ENCODE measurements at places on chromosomes 3 and 15. TPM values are rescaled to one million over a fixed set of nuclear protein-coding genes. Genes with fewer than 3 reads are reported as not detected.

- DNase-seq, result no peak
- no peak overlapping the region for H3K27ac ChIP-seq
- no peaks in the 10 kb centered on the region for H3K36me3 ChIP-seq
- H3K27me3 ChIP-seq, result no peaks in the 10 kb centered on the region
Measured at GRCh38 chr3:162764808-162765071, 1268.1 kb downstream of the OTOL1 start.

DNA sequence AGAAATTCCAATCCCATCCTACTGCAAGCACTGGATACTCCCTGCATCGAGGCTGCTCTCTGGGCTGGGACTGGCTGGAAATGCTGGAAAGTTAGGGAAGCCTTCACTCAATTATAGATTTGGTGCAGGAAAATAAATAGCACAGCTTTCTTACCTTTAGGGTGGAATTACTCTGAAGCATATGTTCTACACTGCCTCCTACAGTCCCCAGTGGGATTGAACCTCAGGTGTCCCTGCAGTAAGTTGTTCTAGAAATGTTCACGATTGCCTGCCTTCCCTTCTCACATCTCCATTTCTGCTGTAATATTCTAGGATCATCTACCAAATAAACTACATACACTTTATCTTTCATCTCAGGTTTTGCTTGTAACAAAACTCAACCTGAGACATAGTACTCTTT, 536.7 kb upstream of the LMCD1 start:
- DNase-seq, result no peak
- H3K27ac ChIP-seq, result no peak overlapping the region
- H3K27me3 ChIP-seq, result no peaks in the 10 kb centered on the region
- no peaks in the 10 kb centered on the region for H3K4me1 ChIP-seq

DNA sequence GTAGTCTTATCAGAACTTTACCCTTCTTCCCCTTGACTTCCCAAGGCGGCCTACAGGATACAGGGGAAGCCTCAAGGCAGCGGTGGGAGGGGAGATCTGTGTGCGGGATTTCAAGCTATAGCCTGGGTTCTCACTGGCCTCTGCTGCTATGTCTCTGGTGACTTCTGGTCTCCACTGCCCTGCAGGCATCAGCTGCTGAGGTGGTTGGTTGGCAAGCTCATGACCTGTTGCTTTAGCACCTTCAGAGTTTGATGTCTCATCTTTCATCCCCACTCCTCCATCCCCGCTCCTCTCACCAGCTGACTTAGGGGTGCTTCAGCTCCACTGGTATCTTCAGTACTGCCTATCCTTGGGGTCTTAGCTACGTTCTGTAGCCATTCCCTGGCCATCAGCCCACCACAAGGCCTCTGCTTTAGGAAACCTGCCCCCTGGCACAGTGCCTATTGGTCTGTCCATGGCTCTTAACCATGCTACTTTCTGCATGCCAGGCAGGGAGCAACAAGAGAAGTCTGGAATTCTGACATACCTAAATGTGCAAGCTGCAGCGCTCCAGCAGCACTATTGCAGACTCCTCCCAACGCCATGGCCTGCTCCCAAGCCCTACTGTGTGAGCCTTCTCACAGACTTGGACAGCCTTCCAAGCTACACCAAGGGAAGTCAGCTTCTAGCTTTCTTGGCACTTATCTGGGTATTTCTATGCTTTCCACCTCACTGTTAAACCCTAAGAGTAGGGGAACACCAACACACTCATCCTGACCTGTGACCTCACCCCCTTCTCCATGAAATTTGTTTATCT, 1.8 kb upstream of the YEATS2 start:
- peaks cover 18% of the 10 kb centered on the region for H3K4me1 ChIP-seq
- no peak overlapping the region for H3K4me3 ChIP-seq
- no peaks in the 10 kb centered on the region for H3K27me3 ChIP-seq

DNA sequence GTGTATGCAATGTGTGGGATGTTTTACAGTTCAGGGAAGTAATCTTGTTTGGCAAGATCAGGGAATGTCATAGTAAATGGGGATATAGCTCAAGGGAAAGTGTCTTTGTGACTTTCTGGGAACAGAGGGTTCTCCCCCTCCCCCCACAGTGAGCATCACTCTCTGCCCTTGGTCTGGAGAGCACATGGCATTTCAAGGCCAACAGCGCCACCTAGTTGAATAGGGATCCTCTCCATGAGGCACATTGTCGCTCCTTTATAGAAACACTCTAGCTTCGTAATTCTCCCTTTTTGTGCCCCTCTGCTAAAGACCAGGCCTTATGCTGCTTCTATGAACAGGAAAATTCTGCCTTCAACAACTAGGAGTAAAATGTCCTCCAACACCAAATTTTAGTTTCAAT, 37.1 kb upstream of the ARNT2 start:
- H3K27me3 ChIP-seq, result no peaks in the 10 kb centered on the region
- H3K36me3 ChIP-seq, result no peaks in the 10 kb centered on the region
- no peak overlapping the region for H3K27ac ChIP-seq
- no peak for DNase-seq

- no peak overlapping the region for H3K4me3 ChIP-seq
- no peaks in the 10 kb centered on the region for H3K4me1 ChIP-seq
- no peaks in the 10 kb centered on the region for H3K27me3 ChIP-seq
- no peak overlapping the region for H3K27ac ChIP-seq
- no peak for DNase-seq
Measured at GRCh38 chr15:79442911-79443310, 10.8 kb downstream of the MINAR1 start.

- H3K36me3 ChIP-seq, result peaks cover 6% of the 10 kb centered on the region
- peaks cover 27% of the 10 kb centered on the region for H3K4me1 ChIP-seq
- no peaks in the 10 kb centered on the region for H3K27me3 ChIP-seq
Measured at GRCh38 chr3:133662278-133662651, 524 bp upstream of the TOPBP1 start.

- H3K36me3 ChIP-seq, result no peaks in the 10 kb centered on the region
- no peaks in the 10 kb centered on the region for H3K27me3 ChIP-seq
- no peak overlapping the region for H3K4me3 ChIP-seq
- H3K27ac ChIP-seq, result no peak overlapping the region
- H3K4me1 ChIP-seq, result no peaks in the 10 kb centered on the region
- DNase-seq, result no peak
Measured at GRCh38 chr3:15782429-15782828, 15.3 kb downstream of the ANKRD28 start.

GRCh38 chr15:57785959-57786358, 79.4 kb downstream of the POLR2M start:
- no peak for DNase-seq
- no peak overlapping the region for H3K27ac ChIP-seq
- H3K27me3 ChIP-seq, result no peaks in the 10 kb centered on the region
- H3K4me3 ChIP-seq, result no peak overlapping the region
- no peaks in the 10 kb centered on the region for H3K36me3 ChIP-seq

Gene RMDN3
- 43.3 TPM for total RNA-seq

DNA sequence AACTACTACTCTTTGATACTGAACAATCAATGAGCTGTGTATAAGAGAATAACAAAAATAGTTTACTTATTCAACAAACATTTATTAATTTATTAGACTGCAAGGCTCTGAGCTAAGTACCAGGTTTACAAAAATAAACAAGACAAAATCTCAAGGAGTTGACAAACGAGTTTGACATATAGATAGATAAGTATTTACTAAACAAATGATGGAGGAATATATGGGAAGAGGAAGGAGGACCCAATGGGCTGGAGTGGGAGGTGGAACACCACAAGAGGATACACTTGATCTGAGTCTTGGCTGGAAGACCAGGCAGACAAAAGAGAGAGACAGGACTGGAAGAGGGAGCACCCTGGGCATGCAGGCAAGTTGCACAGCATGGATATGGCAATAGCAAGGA, 47.5 kb upstream of the FSIP1 start:
- no peaks in the 10 kb centered on the region for H3K4me1 ChIP-seq
- no peak overlapping the region for H3K4me3 ChIP-seq
- H3K27me3 ChIP-seq, result peaks cover 5% of the 10 kb centered on the region
- no peaks in the 10 kb centered on the region for H3K36me3 ChIP-seq
- DNase-seq, result no peak

Gene SPINK8
- total RNA-seq, result not detected

- no peaks in the 10 kb centered on the region for H3K27me3 ChIP-seq
- no peaks in the 10 kb centered on the region for H3K4me1 ChIP-seq
- no peaks in the 10 kb centered on the region for H3K36me3 ChIP-seq
- H3K27ac ChIP-seq, result no peak overlapping the region
- DNase-seq, result no peak
Measured at GRCh38 chr15:62512904-62513303, 347.8 kb upstream of the C2CD4B start.

GRCh38 chr3:53802256-53802880, 43.9 kb downstream of the CHDH start:
- DNase-seq, result no peak
- H3K4me1 ChIP-seq, result no peaks in the 10 kb centered on the region
- H3K4me3 ChIP-seq, result no peak overlapping the region
- H3K27me3 ChIP-seq, result no peaks in the 10 kb centered on the region
- H3K36me3 ChIP-seq, result no peaks in the 10 kb centered on the region

DNA sequence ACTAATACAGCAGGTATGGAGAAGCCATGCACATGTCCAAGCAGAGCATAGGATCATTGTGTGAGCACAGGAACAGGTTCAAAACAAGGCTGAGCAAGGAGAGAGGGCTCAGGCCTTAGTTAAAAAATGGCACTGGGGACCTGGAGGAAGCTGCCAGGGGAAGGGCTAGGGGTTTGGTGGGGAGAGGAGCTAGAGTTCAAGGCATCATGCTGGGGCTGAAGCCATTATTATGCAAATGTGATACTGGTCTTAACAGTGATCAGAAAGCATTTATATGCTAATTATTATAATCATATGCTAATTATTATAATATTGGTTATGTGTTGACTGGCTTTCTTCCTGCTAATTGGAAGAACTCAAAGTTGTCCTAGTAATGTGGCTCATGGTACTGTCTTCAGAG, 546.0 kb upstream of the CFAP20DC start:
- H3K27me3 ChIP-seq, result no peaks in the 10 kb centered on the region
- no peaks in the 10 kb centered on the region for H3K4me1 ChIP-seq
- no peak overlapping the region for H3K4me3 ChIP-seq
- no peak for DNase-seq
- no peak overlapping the region for H3K27ac ChIP-seq

Gene IGDCC3
- not detected for total RNA-seq

DNA sequence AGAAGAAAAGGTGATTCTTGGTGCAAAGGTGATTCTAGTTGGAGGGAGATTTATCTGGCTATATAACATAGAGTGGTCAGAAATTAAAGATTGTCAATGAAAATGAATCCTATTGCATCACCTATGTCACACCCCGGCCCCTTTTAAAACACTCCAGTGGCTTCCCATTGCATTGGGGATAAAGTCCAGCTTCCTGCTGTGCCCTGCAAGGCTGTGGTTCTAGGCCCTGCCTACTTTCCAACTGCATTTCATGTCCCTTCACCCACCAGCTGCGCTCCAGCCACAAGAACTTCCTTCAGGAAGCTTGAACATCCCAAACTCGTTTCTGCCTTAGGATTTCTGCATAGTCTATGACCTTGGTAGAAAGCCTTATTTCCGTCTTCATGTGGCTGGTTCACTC, 118.7 kb upstream of the UMPS start:
- H3K36me3 ChIP-seq, result no peaks in the 10 kb centered on the region
- no peaks in the 10 kb centered on the region for H3K4me1 ChIP-seq

Gene PLCL2
- total RNA-seq, result 22.8 TPM

DNA sequence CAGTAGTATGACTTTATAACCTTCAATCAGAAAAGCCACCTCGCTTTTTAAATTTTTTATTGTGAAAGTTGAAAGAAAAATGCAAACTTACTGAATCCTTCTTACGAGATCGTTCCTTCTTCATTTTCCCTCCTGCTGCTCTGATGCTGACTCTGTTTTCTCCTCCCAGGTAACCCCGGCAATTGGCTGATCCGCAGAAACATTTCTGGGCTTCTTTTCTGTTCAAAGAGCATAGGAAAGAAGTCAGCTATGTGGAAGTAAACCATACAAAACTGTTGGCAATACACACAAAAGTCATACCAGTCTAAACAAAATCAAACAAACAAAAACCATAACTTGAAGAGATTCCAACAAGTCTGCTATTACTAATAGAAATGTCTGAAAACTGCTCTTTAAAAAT, 66.0 kb downstream of the SETD2 start:
- H3K27ac ChIP-seq, result no peak overlapping the region
- DNase-seq, result no peak
- H3K4me1 ChIP-seq, result no peaks in the 10 kb centered on the region
- H3K4me3 ChIP-seq, result no peak overlapping the region
- peaks cover 16% of the 10 kb centered on the region for H3K36me3 ChIP-seq

Gene CCDC54
- not detected for total RNA-seq

GRCh38 chr3:6655275-6655674, 205.6 kb upstream of the GRM7 start:
- no peak overlapping the region for H3K4me3 ChIP-seq
- no peaks in the 10 kb centered on the region for H3K36me3 ChIP-seq
- no peak overlapping the region for H3K27ac ChIP-seq
- H3K27me3 ChIP-seq, result no peaks in the 10 kb centered on the region

- H3K27ac ChIP-seq, result no peak overlapping the region
- no peaks in the 10 kb centered on the region for H3K4me1 ChIP-seq
- no peaks in the 10 kb centered on the region for H3K27me3 ChIP-seq
- H3K4me3 ChIP-seq, result no peak overlapping the region
- DNase-seq, result no peak
- H3K36me3 ChIP-seq, result no peaks in the 10 kb centered on the region
Measured at GRCh38 chr3:57007521-57008460, 52.7 kb upstream of the SPATA12 start.
